CD4-positive, alpha-beta memory T cell (primary cell): ENCODE measurements at places on chromosomes 11 and 22. TPM values are rescaled to one million over a fixed set of nuclear protein-coding genes. Genes with fewer than 3 reads are reported as not detected.

- H3K36me3 ChIP-seq: peaks cover 47% of the 10 kb centered on the region
- no peak overlapping the region for H3K4me3 ChIP-seq
- peaks cover 35% of the 10 kb centered on the region for H3K4me1 ChIP-seq
These were observed 12.0 kb downstream of the SIPA1 start for GRCh38 chr11:65649656-65650546.

GRCh38 chr11:117232911-117233409, 489 bp downstream of the RNF214 start:
- H3K4me3 ChIP-seq: peak overlapping the region; percentile 48
- H3K4me1 ChIP-seq: peaks cover 45% of the 10 kb centered on the region
- DNase-seq: no peak
- peak overlapping the region; percentile 35 for H3K27ac ChIP-seq

- no peaks in the 10 kb centered on the region for H3K36me3 ChIP-seq
- H3K4me3 ChIP-seq: no peak overlapping the region
These were observed 33.7 kb downstream of the IGF2 start for GRCh38 chr11:2105511-2105910.

GRCh38 chr11:114799476-114799875, 121.1 kb downstream of the NXPE2 start:
- H3K36me3 ChIP-seq: no peaks in the 10 kb centered on the region
- H3K4me1 ChIP-seq: no peaks in the 10 kb centered on the region

- no peak overlapping the region for H3K27ac ChIP-seq
- no peaks in the 10 kb centered on the region for H3K27me3 ChIP-seq
- H3K4me1 ChIP-seq: no peaks in the 10 kb centered on the region
- DNase-seq: no peak
- no peaks in the 10 kb centered on the region for H3K36me3 ChIP-seq
- H3K4me3 ChIP-seq: no peak overlapping the region
These were observed 410.4 kb downstream of the TENM4 start for GRCh38 chr11:79030448-79030847.

DNA sequence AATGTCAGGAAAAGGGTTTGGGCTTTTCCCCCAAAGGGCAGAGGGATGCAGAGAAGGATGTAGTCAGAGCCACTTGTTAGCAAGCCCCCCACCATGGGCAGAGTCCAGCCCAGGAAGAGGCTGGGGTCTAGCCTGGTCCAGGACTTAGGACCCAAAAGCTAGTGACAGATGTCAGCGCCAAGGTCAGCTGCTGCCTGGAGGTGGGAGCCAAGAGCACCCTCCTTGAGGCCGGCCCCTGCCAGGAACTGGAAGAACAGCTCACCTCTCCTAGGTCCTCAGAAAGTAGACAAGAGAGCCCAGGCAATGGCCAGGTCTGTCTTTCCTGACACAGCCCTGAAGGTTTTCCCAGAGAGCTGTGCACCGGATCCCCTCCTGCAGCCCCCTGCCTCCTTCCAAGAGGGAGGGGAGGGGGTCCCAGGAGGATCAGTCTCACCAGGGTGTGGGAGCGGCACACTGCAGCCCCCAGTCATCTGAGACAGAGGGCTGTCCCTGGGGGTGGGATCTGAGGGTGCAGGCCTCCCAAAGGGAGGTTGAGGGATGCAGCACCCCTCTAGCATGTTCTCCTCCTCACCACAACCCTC, 14.6 kb upstream of the ARHGEF17 start:
- H3K27me3 ChIP-seq: no peaks in the 10 kb centered on the region
- no peak overlapping the region for H3K27ac ChIP-seq
- H3K4me3 ChIP-seq: no peak overlapping the region
- DNase-seq: no peak

- no peak overlapping the region for H3K27ac ChIP-seq
- no peaks in the 10 kb centered on the region for H3K27me3 ChIP-seq
- no peaks in the 10 kb centered on the region for H3K4me1 ChIP-seq
- H3K4me3 ChIP-seq: no peak overlapping the region
- no peak for DNase-seq
- no peaks in the 10 kb centered on the region for H3K36me3 ChIP-seq
These were observed 68.1 kb downstream of the GRIK4 start for GRCh38 chr11:120579611-120580031.

GRCh38 chr11:73553266-73553665, 44.6 kb downstream of the FAM168A start:
- no peak overlapping the region for H3K27ac ChIP-seq
- peaks cover 7% of the 10 kb centered on the region for H3K4me1 ChIP-seq
- H3K36me3 ChIP-seq: no peaks in the 10 kb centered on the region
- H3K4me3 ChIP-seq: no peak overlapping the region
- no peak for DNase-seq
- H3K27me3 ChIP-seq: no peaks in the 10 kb centered on the region

DNA sequence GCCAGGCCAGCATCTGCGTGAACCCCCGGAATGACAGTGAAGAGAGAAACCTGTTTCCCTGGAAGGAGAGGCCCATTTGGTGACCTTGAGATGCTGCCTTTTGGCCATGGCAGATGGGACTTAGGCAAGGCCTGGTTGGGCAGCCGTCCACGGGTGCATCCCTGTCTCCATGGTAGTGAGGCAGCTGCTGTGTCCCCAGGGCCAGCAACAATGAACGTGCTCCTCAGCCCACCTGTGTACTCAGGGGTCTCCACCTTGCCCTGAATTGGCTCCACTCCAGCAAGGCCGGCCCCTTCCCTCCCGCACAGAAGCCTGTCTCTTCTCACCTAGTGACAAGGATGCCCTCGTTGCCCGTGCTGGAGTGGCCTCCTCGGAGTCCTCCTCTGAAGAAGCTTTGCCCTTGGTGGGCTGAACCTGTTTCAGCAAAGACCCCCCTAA, 441.1 kb downstream of the TBC1D22A start:
- H3K4me3 ChIP-seq: no peak overlapping the region
- DNase-seq: no peak
- H3K36me3 ChIP-seq: no peaks in the 10 kb centered on the region
- no peaks in the 10 kb centered on the region for H3K27me3 ChIP-seq

- H3K27ac ChIP-seq: no peak overlapping the region
- H3K4me3 ChIP-seq: no peak overlapping the region
- H3K4me1 ChIP-seq: peaks cover 12% of the 10 kb centered on the region
- no peaks in the 10 kb centered on the region for H3K27me3 ChIP-seq
These were observed 51.3 kb upstream of the PRDM11 start for GRCh38 chr11:45094958-45095690.

- no peak overlapping the region for H3K27ac ChIP-seq
- H3K36me3 ChIP-seq: no peaks in the 10 kb centered on the region
- H3K27me3 ChIP-seq: no peaks in the 10 kb centered on the region
- DNase-seq: no peak
These were observed 29.3 kb downstream of the RTN3 start for GRCh38 chr11:63710476-63711217.

The PRDM11 gene
- 0.85 TPM for polyA plus RNA-seq

The GP1BB gene
- polyA plus RNA-seq: not detected

The SUSD2 gene
- 0.05 TPM for polyA plus RNA-seq
